Fibroblast of skin of right biceps (primary cell): ENCODE measurements at places on chromosomes 11 and 22.

DNA sequence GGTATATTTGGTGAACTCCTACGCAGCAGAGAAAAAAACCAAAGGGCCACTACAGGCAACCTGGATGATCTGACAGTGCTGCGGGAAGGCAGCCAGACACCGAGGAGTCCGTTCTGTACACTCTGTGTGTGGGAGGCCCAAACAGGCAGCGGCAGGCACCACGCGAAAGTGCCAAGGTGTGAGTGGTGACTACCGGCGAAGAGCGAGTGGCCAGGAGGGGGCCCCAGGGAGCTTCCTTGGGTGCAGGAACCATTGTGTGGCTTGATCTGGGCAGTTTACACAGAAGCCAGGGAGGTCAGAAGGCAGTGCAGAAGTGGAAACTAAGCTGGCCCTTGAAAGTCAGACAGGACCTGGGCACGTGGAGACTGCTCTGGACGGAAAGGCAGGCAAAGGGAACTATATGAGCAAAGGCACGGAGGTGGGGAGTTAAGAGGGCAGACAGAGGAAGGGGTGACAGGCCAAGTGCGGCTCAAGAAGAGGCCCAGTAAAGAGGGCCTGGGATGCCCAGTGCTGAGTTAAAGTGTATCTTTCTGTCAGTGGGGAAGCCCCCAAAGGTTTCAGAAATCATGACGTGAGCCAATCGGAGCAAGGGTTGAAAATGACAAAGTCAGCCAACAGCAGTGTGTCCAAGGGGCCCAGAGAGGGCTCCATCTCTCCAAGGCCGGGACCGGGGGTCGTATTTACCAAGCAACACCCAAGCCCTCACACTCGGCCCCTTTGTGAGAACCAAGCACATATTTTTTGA is 10.6 kb downstream of the TMEM184B start:
- DNase-seq = no peak

- DNase-seq = no peak
Observed at GRCh38 chr11:91926965-91927364, 297.7 kb upstream of the FAT3 start.

DNA sequence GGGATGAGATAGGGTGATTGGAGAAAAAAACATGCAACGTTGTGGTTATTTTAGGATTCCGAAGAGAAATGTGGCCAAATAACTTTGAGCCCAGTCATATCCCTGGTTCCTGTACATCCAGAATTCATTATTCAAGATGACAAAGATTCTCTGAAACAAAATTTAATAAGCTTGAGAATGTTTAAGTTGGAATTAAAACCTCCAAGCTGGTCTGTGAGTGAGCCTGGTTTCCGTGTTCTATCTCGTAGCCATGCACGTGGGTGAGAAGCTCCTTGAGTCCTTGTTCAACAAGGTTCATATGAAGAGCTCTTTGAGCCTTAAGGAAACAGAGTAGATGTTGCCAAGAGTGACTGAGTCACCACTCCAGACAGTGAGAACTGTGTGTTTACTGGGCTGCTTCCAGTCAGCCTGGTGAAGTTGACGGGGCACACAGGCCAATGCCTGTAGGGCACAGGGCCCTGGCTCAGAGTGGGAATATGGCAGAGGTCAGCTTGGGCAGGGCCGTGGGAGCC is 206.5 kb downstream of the NAV2 start:
- DNase-seq = peak; percentile 99

- DNase-seq = no peak
Observed at GRCh38 chr11:17855531-17856290, 121.1 kb downstream of the KCNC1 start.

- no peak for DNase-seq
Observed at GRCh38 chr11:84103096-84103495, 816.9 kb upstream of the CCDC90B start.

DNA sequence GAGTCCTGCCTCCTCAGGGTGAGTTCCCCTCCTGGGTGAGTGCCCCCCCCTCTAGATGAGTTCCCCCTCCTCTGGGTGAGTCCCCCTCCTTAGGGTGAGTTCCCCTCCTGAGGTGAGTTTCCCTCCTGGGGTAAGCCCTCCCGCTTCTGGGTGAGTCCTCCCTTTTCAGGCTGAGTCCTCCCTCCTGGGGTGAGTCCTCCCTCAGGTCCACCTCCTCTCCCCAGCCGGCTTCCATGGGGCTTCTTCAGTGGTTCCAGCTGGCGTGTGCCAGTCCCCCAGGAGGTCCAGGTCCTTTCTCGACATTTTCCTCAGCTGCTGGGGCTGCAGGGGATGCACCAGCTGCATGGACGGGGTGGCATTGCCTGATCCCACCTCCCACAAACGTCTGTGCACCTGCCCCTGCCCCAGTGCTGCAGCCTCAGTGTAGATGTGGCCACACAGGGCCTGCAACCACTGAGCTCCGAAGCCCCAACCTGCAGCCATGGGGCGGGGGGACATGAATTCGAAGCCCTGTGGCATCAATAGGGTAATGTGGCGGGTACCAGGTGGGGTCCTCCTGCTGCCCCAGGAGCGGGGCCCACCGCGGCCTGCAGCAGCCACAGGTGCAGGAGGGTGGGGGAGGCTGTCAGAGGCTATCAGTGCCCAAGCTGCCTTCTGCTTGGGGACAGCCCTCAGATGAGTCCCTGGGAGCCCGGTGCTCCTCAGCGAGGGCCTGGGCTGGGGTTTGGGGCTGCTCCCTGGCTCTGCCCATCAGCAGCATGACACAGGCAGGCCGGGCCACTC is 101.3 kb upstream of the FGF3 start:
- DNase-seq = no peak

DNA sequence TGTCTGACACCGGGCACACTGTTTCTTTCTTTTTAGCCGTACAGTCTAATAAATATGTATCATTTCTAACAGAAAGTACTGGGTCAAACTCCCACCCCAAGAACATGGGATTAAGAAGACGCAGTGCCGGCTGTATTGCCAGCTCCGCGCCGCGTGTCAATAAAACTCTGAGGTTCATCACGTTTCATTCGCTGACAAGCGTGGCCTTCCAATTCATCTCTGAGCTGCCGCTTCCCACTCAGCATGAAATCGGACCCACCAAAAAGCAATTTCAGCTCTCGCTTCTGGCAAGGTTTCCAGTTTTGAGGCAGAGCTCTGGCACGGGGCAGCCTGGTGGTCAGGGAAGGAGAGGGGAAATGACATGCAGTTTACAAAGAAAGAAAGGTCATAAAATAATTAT is 819.8 kb downstream of the OPCML start:
- no peak for DNase-seq

- no peak for DNase-seq
Observed at GRCh38 chr11:122264121-122264520, 148.1 kb upstream of the BLID start.

DNA sequence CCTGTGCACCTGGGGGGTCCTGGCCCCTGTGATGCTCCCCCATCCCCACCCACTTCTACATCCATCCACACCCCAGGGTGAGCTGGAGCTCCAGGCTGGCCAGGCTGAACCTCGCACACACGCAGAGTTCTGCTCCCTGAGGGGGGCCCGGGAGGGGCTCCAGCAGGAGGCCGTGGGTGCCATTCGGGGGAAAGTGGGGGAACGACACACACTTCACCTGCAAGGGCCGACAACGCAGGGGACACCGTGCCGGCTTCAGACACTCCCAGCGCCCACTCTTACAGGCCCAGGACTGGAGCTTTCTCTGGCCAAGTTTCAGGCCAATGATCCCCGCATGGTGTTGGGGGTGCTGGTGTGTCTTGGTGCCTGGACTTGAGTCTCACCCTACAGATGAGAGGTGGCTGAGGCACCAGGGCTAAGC is 20.0 kb upstream of the TALDO1 start:
- no peak for DNase-seq

- DNase-seq = no peak
Observed at GRCh38 chr11:70872955-70873735, 379.2 kb downstream of the SHANK2 start.

- DNase-seq = no peak
Observed at GRCh38 chr11:126581871-126582648, 226.6 kb downstream of the ST3GAL4 start.

GRCh38 chr11:5620651-5621521 is 3.9 kb upstream of the TRIM34 start:
- peak; percentile 73 for DNase-seq

- no peak for DNase-seq
Observed at GRCh38 chr22:46580940-46581537, 39.1 kb upstream of the GRAMD4 start.

- DNase-seq = peak; percentile 8
Observed at GRCh38 chr22:33427461-33427860, 369.3 kb upstream of the SYN3 start.

DNA sequence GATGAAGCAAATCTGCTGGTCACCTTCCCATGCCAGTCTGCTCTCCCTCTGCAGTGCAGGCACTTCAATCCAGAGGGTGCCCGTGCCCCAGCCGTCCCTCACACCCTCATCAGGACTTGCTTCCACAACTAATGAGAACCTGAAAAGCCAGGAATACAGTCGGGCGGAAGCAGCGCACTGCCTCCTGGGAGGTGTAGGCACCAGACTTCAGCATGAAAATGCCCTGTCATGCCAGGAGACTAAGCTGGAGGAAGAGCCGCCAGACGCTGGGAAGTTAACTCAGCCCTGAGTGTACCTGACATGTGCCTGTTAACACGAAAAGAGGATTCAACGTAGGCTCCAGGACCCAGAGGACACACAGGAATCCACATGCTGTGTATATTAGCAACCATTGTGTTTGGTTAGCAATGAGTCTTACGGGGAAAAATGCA is 40.1 kb upstream of the FLI1 start:
- peak; percentile 79 for DNase-seq

DNA sequence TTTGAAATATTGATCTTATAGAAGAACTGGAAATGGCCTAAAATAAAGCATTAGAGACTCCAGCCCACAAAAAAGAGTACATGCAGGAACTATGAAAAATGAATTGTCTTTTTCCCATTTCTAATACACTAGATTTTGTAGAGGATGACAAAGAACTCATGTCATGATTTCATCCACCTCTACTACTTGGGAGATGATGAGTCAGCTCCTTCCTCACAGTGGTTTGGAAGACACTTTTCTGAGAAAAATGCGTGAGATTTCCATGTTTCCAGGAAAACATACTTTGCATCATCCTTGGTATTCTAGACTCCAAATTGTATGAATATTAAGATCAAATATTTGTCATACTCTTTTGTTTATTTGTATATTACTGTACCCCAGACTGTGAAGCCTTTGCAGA is 500.5 kb downstream of the FAM181B start:
- DNase-seq = peak; percentile 73

GRCh38 chr11:70710601-70711000 is 312.3 kb downstream of the CTTN start:
- no peak for DNase-seq

- DNase-seq = no peak
Observed at GRCh38 chr22:33851821-33852384, 68.4 kb downstream of the LARGE1 start.

DNA sequence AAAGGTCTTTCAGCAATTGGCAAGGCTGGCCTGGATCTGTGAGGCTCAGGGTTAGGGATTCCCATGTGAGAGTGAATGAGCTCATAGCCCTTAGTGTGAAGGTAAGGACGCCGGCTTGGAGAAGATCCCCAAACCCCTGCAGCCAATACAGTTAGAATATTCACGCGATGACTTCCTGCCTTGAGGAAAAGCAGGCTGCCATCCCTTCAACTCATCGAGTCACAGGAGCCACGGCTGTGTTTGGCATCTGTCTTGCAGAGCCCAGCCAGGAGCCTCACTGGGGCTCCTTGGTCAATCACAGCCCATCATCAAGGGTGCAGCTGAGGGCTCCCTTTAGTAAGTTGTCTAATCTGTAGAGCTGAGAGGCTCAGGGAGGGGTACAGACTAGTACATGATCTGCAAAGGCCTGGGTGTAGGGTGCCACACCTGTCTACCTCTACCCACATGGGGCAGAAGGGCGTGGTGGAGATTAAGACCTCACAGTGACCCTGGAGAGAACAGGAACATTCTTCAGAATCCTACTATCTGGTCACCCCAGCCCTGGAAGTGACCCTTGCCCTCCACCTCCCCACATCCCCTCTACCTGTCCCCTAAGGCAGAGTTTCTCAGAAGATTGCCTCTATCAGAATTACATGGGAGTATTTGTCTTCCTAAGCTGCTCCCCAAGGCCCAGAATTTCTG is 18.5 kb downstream of the IL10RA start:
- no peak for DNase-seq

- no peak for DNase-seq
Observed at GRCh38 chr11:25293166-25293565, 796.3 kb downstream of the LUZP2 start.

DNA sequence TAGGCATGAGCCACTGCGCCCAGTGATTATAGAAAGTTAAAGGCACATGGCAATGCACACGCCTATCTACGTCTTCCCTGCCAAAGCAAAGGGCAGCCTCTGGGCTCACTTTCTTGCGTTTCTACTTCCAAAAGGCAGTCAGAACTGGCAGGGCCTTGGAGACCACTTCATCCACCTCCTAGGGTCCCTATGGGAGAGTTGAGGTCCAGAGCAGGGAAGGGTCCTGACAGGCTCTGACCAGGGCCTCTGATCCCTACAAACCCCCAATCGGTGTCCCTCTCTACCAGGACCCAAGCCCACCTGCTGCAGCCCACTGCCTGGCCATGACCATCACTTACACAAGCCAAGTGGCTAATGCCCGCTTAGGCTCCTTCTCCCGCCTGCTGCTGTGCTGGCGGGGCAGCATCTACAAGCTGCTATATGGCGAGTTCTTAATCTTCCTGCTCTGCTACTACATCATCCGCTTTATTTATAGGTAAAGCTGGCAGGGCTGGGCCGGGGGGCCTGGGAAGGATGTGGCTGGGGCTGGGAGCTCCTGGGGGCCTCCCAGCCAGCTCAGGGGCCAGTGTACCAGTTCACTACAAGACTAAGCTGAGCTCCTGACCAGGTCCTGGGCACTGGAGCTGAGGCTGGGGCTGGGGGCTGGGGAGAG is 1.5 kb downstream of the BEST1 start:
- DNase-seq = no peak

GRCh38 chr11:134339756-134340155 is 8.0 kb downstream of the GLB1L2 start:
- DNase-seq = no peak

GRCh38 chr11:62266558-62266957 is 3.4 kb upstream of the SCGB2A2 start:
- peak; percentile 7 for DNase-seq

GRCh38 chr11:130827451-130828377 is 88.6 kb downstream of the SNX19 start:
- DNase-seq = peak; percentile 89

DNA sequence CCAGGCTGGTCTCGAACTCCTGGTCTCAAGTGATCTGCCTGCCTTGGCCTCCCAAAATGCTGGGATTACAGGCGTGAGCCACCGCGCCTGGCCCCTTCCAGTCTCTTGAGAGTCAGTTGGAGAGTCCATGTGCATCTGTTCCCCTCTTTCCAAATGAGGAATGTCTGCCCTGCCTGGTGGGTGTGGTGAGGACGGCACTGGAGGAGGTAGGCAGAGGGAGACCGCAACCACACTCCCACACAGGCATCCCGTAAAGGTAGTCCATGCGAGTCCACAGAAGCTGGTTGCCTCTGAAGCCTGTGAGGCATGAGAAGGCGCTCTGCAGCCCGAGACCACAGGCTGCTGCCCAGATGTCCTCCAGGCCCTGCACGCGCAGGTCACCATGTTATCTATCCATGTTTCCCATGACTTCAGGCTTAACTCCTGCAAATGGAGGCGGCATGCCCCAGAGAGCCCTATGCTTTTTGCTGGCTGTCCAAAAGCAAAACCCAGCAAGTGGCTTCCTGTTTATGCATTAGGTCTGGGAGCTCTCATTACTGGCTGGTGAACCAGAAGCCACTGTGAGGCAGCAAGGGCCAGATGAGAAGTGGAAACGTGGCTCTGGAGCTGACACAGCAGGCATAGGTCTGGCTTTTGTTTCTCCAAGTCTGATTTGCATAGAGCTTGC is 43.4 kb downstream of the GRIK4 start:
- DNase-seq = no peak
